ENCODE measurements at places on chromosomes 6 and 20.

DNA sequence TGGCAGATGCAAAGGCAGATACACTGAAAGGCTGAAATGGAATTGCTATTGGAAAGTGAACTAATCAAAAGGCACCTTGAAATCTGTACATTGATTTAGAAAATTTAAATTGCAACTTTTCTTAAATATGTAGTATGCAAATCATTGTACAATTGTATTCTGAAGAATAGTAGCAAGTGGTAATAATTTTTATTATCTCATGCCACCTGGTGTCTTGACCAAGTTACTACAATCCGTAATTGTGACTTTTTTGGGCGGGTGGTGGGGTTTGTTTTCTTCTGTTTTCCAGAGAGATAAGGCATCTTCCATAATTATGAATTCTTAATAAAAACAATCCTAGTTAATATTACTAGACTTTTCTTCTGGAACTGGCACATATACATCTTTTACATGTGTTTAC lies 12.5 kb upstream of the BCKDHB start:
- DNase-seq: no peak

GRCh38 chr20:64261138-64261537 lies 5.6 kb downstream of the PCMTD2 start:
- DNase-seq: no peak

DNA sequence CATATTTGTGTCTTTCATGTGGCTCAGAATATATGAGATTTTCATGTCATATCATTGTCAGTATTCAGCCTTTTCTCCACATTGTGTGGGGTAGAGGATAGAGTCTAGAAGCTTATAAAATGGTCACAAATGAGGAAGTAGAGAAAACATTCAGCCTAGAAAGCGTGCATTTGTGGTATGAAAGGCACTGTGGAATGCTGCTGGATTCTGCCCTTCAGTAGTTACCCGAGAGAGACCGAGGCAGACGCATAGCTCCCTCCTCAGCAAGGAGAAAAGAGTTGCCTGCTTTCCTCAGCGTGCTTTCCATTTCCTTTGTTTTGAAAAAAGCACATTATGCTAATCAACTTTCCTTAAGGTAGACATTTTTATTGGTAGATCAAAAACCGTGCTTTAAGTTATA lies 28.7 kb downstream of the MYB start:
- no peak for DNase-seq

DNA sequence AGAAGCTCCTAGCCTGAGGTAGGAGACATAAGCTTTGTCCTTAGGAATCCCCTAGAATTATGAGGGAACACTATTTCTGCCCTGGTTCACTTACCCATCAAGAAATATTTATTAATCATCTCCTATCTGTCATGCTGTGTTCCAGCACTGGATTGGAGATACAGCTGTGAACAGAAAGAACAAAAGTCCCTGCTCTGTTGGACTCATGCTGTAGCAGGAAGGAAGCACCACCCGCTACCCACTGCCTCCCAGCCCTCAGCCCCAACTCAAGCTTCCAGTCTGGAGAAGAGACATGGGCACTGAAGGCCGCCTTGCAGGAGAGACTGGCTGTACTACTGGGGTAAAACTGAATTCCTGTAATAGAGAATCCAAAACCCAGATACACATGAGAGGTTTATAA lies 78.0 kb downstream of the MDGA1 start:
- no peak for DNase-seq

DNA sequence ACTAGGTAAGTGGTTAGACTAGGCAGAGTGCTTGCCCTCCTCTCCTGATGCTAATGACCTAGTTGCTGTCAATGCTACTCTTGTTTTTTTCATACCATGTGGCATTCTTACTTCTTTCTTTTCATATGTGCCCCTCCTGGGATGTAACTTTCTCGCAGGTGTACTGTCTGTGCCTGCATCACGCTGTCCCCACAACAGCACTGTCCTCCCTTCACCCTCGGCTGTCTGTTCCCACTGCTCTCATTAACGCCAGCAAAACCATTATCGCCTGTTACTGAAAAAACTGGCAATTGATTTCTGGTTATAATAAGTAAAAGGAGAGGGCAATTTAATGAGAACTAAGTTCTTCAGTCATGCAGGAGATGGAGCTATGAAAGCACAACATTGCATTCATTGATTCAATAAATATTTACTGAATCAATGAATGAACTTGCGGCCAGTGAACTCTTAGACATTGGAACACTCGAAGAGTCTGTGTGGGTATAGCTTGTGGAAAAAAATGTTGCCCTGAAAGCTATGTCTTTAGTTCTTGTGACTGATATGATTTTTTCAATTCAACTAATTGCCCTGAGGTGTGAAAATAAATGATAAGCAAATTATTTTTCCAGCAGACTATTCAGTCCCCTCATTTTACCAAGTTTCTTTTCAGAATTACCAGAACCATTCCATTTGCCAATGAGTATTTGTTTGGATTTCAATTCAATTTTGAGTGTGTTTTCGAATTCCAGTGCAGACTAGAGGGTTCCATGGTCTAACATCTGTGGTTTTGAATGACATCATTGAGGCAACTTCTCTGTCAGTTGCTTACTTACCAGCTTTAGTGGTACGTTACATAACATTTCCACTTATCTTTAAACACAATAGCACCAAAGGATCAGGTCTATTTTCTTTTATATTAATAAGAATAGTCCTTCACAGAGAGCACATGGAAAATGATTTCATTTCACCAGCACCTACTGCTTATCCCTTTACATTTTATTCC lies 2.1 kb downstream of the SLC17A4 start:
- DNase-seq: no peak
